ENCODE measurements at places on chromosomes 2 and 18.

- no peak for DNase-seq
Measured at GRCh38 chr18:22337306-22337705, 80.4 kb downstream of the CTAGE1 start.

GRCh38 chr2:71336802-71337201, 5.2 kb downstream of the ZNF638 start:
- DNase-seq, result no peak

DNA sequence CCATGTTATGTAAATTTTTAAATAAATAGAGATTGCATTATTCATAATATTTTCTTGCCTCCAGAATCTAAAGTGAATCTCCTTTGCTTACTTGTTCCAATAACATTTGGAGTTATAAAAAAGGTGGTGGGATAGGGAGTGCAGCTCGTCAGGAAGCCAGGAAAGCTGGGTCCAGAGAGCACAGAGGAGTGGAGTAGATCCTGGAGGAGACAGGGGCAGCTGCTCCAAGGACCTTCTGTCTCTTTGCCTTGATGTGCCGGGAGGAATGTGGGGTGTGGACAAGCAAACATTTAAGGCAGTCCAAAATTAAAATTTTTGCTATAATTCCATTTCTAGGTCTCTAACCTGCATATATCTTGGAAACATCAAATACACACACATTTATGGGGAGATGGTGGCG, 29.3 kb downstream of the HAUS1 start:
- DNase-seq, result no peak

DNA sequence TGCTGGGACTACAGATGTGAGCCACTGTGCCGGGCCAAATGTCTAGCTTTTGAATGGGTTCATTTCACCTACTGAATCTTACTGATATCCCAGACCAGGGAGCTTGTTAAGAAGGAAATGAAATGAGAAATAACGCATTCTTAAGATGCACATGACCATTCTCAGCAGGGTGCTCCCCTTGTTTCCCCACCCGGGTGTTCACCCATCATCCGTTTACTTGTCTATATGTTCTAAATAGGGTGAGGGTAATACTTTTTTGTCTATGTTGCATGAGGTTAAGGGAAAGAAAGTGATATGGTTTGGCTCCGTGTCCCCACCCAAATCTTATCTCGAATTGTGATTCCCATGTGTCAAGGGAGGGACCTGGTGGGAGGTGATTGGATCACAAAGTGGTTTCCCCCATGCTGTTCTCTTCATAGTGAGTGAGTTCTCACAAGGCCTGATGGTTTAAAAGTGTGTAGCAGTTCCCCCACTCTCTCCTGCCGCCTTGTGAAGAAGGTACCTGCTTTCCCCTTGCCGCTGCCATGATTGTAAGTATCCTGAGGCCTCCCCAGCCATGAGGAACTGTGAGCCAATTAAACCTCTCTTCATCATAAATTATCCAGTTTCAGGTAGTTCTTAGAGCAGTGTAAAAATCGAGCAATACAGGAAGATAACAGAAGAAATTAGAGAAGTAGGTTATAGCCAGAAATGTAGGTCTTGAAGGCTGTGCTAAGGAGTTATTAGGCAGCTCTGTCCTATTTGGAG, 129.1 kb downstream of the DDX1 start:
- no peak for DNase-seq

DNA sequence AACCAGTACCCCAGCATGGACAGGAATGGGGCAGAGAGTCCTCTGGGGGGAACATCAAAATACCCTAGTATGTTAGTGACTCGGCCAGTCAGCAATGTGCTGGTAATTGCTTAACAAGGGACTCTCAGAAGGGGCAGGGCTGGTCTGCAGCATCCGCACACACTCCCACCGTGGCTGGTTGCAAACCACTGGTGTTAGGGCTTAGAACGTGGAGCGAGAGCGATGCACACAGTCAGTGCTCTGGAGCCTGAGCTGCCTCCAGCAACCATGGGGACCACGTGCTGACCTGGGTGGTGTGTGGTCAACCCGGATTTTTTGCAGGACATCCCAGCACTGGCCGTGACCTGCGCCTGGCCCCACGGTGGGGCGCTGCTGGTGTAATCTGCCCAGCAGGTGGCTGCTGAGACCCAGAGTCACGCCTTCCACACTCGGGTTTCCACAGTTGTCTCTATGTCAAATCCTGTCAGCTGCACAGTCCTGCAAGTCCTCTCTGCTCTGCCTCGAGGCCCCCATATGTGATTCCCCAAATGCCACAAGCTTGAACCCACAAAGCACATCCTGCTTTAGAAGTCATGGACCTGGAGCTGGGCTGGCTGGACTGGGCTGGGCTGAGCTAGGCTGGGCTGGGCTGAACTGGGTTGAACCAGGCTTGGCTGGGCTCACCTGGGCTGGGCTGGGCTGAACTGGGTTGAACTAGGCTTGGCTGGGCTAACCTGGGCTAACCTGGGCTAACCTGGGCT, 50.6 kb upstream of the GPC1 start:
- DNase-seq, result no peak

GRCh38 chr2:130302164-130302886, 40.4 kb upstream of the IMP4 start:
- DNase-seq, result peak; percentile 56

DNA sequence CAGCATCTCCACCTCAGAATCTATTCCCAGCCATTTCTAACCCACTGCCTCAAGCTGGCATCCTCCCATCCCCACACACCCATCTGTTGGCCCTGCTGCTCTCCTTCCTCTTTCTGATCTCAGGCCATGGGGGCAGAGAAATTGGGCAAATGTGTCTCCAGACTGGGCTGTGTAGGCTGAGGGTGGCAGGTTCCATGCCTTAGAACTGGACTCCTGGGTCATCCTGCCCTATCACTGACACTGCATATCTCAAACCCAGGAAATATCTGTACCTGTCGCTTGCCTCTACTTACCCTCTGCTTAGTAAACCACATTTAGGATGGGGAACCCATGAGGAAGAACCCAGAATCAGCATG, 1.8 kb downstream of the WNT10A start:
- DNase-seq, result peak; percentile 15

- no peak for DNase-seq
Measured at GRCh38 chr18:46474487-46475389, 182.3 kb downstream of the LOXHD1 start.

DNA sequence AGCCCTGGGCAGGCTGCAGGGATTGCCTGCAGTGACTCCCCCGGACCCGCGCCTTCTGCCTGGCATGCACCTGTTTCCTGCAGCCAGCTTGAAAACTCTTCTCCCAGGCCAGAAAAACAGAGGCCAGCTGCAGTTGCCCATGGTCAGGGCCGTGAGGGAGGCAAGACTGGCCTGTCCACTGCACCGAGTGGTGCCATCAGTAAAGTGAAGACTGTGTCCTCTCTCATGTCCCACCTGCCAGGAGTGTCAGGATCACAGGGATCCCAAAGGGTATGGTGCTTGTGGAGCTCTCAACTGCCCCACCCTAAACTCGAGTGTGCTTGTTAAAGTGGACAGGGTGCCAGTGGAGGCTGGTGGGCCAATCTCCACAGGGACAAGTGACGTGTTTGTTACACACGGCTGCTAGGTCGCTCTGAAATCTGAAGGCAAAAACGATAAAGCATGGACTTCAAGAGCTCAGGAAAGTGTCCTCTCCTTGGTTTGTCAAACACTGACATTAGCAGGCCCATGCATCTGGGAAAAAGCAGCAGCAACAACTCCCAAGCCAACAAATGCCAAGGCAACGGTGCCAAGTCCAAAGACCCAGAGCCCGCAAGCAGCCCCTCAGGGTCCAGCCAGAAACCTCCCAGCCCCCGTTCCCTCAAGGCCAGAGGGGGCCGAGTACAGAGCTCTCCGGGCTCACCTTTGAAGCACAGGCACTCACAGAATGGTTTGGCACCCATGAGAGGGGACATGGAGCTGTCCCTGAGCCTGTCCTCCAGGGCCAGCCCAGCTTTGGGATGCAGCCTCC, 213.2 kb downstream of the HDAC4 start:
- DNase-seq, result peak; percentile 25

DNA sequence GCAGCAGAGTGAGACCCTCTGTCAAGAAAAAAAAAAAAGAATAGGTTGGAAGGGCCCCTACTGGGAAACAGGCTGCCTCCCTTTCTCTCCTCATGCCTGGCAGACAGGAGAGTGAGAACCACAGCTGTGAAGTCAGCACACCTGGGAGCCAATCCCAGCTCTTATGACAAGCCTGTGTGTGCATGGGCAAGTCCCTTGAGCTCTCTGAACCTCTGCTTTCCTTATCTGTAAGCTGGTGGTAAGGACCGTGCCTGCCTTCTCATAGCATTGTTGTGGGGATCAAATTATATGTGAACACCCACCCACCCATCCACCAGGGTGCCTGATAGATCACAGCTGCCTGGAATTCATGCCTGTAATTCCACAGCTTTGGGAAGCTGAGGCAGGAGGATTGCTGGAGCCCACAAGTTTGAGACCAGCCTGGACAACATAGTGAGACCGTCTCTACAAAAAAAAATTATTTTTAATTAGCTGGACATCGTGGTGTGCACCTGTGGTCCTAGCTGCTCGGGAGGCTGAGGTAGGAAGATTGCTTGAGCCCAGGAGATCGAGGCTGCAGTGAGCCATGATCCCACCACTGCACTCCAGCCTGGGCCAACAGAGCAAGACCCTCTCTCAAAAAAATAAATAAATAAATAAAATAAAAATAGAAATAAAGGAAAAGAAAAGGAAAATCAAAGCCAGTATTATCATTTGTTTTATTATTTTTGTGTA, 66.9 kb upstream of the MCFD2 start:
- DNase-seq, result no peak

- DNase-seq, result no peak
Measured at GRCh38 chr2:215839309-215839708, 174.0 kb downstream of the MREG start.

GRCh38 chr2:64932371-64933216, 56.6 kb upstream of the SLC1A4 start:
- DNase-seq, result no peak

GRCh38 chr2:54599326-54599710, 124.1 kb upstream of the EML6 start:
- no peak for DNase-seq

GRCh38 chr18:50751490-50751889, 68.3 kb downstream of the MRO start:
- DNase-seq, result no peak

Data from mucosa of descending colon (tissue), 3 donors.